ENCODE measurements at places on chromosomes 5 and 9.

- DNase-seq, result no peak
Observed at GRCh38 chr5:91499943-91500531, 116.9 kb upstream of the ARRDC3 start.

- no peak for DNase-seq
Observed at GRCh38 chr9:8221462-8221861, 421.9 kb upstream of the DMAC1 start.

GRCh38 chr5:3199962-3200755 is 395.5 kb upstream of the IRX1 start:
- DNase-seq, result no peak

DNA sequence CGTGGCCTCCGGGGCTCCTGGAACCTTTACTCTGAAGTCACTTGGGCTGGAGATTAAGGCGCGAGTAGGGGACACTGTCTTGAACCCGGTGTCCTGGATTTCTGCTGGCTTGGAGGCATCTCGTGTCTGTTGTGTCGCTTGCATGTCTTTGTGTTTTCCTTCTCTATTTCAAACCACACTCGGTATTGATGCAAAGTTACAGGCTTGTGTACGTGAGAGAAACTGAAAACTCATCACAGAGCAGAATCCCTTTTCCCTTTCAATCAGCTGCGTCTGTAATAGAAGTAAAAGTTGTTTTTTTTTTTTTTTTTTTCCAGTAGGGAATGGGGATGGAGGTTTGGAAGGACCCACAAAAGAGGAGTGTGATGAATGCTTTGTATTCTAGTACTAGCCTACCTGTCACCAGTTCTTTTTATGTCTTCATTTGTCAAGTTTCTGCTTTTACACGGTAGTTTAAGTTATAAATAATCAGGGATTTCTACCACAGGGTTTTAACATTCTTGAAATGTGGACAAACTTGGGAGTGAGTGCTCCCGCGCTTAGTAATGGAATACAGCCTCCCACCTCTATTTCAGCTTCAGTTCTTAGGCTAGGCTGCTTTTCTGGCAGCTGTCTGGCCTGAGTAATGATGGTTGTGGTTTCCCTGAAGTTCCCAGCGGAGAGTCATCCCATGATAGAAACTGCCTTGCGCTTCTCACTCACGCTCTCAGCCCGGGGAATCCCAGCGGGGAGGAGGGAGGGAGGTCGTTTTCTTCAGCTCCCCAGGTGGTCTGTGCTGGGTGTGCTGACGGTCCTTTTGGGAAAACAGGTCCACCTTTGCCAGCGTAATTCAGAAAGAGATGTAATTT is 763 bp downstream of the TJP2 start:
- DNase-seq, result peak; percentile 18

DNA sequence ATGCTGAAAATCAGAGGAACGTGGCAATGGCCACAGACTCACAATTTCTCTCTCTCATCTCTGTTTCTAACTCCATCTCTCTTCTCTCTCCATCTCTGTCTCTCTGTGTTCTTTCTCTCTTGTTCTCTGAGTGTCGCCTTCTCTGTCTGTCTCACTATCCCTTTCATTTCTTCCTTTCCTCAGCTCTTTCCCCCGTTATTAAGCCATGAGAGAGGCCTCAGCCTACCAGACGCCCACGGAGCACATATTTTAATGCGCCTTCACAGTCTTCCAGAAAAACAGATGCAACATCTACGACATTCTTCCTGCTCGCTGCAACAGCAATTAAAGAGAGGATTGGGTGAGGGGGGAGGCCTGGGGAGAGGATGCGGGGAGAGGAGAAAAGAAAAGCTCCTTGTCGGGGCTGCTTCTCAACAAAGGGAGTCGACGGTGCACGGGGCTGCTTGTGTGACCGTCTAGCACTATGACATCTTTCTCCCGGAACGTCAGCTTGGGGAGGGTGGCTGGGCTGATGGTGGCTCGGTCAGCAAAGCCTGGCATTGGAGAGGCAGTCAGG is 37.7 kb upstream of the NEURL1B start:
- DNase-seq, result peak; percentile 39
